HAP-1 (cell line): ENCODE measurements at places on chromosomes 11 and 22.

GRCh38 chr11:44229098-44229497 lies 80.8 kb downstream of the ALX4 start:
- no peak for DNase-seq

DNA sequence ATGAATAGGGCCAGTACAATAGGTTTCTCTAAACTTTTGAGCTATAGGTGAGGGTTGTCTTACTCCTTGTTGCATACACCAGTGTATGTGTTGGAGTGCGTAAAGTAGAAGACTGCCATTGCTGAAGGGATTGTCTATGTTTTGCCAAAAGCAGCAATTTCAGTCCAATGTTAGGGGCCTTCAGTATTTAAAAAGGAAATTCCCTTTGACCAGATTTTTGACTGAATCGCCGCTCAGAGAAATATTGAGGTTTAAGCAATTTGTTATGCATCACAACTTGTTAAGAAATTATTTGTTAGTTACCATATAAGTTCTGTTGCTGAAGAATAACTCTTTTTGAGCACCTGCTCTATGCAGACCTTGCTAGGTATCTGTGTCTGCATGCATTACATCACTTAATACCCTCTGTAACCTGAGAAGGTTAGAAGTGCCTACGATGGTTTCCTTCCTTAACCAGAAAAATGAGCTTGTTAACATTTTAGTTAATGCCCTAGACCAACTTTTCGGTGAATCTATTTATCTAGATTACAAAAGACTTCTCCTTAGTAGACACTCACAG lies 33.9 kb downstream of the MMP20 start:
- DNase-seq, result no peak

GRCh38 chr11:128208329-128209137 lies 378.8 kb downstream of the ETS1 start:
- no peak for DNase-seq

DNA sequence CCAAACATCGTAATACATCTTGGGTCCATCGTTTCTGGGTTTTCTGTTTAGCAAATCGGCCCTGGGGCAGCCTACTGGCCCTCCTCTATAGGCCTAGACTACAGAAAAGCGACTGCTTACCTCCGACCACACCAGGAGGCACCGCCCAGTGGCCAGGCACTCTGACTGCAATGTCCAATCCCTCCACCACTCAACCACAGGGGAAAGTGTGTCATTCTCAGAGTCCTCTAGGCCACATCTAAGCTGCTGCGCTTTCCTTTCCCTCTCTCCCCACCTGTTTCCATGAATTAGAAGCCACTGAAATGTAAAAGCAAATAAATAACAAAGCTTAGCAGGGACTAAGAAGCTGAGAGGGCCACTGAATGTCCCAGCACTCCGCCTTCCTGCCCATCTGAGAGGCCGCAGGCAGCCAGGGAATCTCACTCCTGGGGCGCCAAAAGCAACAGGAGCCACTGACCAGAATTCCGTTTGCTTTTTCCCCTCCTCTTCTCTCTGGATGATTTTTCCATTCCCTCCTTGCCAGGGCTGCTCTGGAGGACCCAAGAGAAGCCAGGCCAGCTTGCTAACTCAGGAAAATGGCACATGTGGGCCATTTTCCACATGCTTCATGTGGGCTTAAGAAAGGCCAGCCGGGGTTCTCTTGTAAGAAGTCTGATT lies 50.1 kb upstream of the FLI1 start:
- no peak for DNase-seq

GRCh38 chr11:111631024-111631665 lies 28.9 kb downstream of the SIK2 start:
- DNase-seq, result no peak

- no peak for DNase-seq
These were observed 45.3 kb upstream of the SPON1 start for GRCh38 chr11:13917264-13917663.

DNA sequence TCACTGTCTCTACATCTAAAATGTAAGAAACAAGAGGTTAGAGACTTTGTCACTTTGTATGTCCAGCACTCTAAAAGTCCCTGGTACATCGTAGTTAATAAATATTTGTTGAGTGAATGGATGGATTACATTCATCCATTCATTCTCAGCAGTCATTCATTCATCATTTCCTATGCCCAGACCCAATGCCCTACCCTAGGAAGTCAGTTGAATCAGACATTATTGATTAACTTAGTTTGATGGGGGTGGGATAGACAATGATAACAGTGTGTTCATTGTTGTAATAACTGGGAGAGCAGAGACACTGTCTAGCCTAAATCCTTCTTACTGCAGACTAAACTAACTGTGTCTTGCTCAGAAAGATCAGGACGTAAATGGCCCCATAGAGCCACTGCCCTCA lies 1.2 kb upstream of the CENPM start:
- DNase-seq, result no peak

- no peak for DNase-seq
These were observed 15.9 kb downstream of the MRGPRG start for GRCh38 chr11:3202759-3203158.

DNA sequence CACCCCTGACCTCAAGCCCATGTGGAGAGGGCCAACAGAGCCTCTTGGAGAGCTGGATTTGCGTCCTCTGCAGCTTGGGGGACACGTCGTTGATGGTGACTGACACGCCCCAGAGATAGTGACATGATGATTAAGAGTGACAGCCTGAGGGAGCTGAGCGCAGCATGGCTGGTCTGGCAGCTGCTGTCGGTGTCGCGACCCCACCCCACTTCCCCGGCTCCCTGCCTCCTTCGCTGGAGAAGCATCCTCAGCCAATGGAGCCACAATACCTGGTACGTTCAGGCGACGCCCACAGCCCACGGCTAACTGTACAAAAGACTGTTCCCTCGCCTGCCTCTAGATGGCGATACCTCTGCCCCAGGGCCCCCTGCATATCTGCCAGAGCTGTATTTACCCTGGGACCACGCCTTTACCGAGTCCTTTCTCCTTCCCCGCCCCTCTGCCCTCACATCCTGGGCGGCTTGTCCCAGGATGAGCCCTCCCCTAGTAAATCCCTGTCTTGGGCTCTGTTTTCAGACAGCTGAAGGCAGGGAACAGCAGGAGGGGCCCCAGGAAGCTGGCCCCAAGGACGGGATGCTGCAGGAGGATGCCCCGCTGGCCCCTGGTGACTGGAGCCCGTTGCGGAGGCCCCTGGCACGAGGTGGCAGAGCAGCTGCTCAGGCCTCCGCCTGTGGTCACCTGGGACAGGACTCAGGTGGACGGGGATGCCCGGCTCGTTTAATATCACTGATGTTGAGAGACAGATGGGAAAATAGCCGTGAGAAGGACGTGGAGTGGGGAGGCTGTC lies 90.6 kb downstream of the RPS6KA4 start:
- DNase-seq, result peak; percentile 80

- peak; percentile 76 for DNase-seq
These were observed 5.0 kb downstream of the DGKZ start for GRCh38 chr11:46352063-46352841.

- DNase-seq, result no peak
These were observed 611 bp upstream of the USP2 start for GRCh38 chr11:119382101-119382500.

GRCh38 chr22:29328566-29329500 lies 13.3 kb upstream of the RASL10A start:
- DNase-seq, result no peak

GRCh38 chr11:10375280-10375971 lies 70.6 kb downstream of the ADM start:
- no peak for DNase-seq

- no peak for DNase-seq
These were observed 2120.0 kb upstream of the RAG2 start for GRCh38 chr11:38718049-38718448.

- no peak for DNase-seq
These were observed 728 bp downstream of the RPL3 start for GRCh38 chr22:39318507-39319283.

- peak; percentile 64 for DNase-seq
These were observed 70.4 kb upstream of the FGF3 start for GRCh38 chr11:69889400-69890318.

DNA sequence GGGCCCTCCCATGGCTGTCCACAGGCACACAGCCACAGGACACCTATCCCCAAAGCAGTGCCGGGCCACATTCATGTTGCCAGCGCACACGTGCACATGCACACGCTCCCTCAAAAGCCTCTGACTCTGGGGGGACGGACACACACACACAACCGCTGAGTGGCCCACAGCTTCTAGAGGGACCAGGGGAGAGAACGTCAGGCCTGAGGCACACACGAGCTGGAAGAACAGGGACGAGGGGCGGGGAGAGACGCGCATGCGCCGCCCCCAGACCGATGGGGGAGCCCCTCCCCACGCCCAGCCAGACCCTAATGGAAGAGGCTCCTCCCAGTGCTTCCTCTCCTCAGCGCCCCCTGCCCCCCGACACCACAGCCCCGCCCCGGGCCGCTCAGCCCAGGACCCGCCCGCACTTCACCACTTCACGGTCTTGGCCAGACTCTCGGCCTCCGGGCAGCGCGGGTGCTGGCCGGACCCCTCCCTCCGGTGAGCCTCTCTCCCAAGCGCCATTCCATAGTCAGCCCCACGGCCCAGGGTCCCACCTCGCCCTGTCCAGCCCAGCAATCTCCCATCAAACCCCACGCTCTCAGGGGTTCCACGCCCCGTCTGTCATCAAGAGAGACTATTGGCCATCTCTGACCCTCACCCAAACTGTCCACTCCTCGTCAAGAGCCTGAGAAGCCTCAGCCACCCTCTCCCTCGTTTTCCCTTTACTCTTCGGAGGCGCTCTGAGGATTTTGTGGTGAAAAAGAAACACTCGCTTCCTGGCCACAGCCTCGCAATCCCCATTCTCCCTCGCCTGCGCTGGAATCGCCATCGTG lies 11.7 kb downstream of the NRXN2 start:
- no peak for DNase-seq

- DNase-seq, result no peak
These were observed 97.3 kb downstream of the STIM1 start for GRCh38 chr11:3952715-3953114.

DNA sequence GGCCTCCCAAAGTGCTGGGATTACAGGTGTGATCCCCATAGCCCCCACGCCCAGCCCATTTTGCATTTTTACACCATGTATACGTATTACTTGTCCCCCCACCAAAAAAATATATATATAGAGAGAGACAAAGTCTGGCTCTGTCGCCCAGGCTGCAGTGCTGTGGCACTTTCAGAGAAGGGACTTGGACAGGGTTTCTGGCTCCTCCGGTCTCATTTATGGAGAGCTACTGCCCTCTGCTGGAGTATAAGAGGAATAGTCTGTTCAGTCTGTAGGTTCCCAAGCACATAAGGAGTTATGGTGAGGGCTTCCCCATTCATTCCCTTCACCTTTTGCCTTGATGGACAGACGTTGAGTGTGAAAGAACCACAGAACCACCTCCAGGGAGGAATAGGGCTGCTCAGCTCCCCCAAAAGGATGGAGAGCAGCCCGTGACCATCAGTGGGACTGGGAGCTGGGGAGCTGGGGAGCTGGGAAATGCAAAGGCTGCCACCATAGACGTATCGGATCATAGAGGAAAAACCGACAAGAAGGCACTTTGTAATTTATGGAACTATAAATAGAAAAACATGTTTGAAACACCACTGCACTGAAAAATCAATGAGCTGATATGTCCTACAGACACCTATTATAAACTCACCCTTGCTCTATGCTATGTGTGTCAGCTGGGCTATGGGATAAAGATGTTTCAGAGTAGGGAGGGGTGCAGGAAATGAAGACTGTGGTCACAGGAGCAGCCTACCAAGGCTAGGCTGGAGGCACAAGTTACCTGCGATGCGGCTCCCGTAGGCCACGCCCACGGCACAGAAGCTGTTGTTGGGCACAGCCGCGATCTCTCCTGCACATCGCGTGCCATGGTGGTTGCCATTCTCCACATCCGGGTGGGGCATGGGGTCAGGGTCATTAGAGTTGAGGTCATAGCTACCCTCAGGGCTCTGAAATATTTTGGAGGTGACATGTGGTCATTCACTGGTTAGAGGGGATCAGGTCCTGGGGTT lies 5.2 kb downstream of the PCSK7 start:
- DNase-seq, result peak; percentile 82

- DNase-seq, result no peak
These were observed 2.3 kb downstream of the GAL3ST1 start for GRCh38 chr22:30572210-30572609.

DNA sequence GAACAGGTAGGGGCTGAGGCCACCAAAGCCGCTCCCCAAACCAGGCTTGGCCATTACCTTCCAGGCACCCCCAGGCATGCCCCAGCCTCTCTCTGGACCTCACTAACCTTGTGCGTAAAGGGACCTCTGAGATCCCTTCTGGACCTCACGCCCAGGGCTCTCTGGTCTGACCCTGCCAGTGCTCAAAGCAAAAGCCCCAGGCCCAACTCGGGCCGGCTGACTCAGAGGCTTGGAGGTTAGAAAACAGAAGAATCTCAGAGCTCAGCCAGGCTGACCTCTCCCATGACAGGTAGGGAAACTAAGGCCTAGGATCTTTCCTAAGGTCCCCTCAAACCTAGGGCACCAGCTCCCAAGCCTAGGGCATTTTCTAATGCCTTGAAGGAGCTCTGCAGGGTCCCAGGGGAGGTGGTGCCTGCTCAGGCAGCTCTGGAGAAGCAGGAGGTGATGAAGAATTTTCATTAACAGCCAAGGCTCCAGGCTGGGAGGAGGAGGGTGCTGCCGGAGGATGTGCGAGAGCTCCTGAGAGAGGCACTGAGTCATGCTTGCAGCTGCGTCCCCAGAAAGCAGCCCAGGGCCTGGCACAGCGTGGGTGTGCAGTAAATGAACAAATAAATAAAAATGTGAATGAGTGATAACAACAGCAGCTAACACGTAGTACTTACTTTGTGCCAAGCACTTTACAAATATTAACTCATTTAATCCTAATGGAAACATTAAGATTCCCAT lies 25.6 kb downstream of the ARRB1 start:
- DNase-seq, result no peak

GRCh38 chr11:134756811-134757540 lies 344.9 kb upstream of the B3GAT1 start:
- DNase-seq, result no peak

DNA sequence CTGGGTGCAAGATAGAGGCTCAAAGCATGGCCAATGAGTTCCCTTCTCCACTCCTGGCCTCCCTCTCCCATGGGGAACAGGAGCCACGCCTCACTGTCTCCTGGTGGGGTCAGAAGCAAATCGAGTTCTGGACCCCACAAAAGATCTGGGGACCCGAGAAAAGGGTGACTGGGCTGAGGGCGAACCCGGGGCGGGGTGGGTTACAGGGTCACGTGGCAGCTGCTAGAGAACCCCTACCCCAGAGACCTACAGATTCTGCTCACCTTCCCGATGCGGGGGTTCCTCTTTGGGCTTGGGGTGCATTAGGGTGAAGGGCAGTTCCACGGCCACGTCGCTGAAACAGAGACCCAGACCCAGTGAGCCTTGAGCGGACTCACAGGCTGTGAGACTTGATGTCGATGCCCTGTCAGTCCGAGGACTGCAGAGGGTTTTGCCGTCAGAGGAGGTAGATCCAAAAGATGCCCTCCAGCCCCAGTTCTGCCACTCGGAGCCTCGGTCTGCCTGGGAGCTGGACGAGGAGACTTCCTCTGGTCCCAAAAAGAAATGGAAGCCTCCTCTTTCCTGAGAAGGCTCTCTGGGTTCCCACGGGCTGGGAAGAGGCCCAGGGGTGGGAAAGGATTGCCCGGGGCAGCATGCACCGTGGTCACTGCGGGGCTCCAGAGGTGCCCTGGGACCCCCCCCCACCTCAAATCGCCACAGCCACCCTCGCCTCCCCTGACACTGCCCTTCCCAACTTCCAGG lies 28.2 kb downstream of the TPBGL start:
- no peak for DNase-seq

- DNase-seq, result no peak
These were observed 6.6 kb downstream of the HSPA8 start for GRCh38 chr11:123055191-123055901.
